ENCODE measurements at places on chromosomes 3 and 15. TPM values are rescaled to one million over a fixed set of nuclear protein-coding genes. Genes with fewer than 3 reads are reported as not detected.

- no peak for DNase-seq
These were observed 107.7 kb downstream of the THRB start for GRCh38 chr3:24387000-24387399.

DNA sequence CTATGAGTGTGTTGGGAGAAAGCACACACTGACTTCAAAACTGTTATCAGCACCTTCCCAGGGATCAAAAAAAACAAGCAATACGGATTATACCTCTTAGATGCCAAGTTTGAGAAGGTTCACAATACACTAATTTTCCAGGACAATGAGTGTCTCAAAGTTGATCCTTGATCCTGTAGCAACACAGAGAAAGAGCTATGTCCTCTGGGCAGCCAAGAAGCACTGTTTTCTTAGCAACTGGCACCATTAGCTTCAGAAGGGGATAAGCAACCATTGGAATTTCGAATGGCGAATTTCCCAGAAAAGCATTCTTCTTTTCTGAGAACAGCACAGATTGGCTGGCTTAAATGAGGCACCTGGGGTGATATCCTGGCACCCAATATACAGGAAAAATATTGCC is 270.3 kb upstream of the RORA start:
- DNase-seq = no peak

The KPNA1 gene
- 29.7 TPM for total RNA-seq

DNA sequence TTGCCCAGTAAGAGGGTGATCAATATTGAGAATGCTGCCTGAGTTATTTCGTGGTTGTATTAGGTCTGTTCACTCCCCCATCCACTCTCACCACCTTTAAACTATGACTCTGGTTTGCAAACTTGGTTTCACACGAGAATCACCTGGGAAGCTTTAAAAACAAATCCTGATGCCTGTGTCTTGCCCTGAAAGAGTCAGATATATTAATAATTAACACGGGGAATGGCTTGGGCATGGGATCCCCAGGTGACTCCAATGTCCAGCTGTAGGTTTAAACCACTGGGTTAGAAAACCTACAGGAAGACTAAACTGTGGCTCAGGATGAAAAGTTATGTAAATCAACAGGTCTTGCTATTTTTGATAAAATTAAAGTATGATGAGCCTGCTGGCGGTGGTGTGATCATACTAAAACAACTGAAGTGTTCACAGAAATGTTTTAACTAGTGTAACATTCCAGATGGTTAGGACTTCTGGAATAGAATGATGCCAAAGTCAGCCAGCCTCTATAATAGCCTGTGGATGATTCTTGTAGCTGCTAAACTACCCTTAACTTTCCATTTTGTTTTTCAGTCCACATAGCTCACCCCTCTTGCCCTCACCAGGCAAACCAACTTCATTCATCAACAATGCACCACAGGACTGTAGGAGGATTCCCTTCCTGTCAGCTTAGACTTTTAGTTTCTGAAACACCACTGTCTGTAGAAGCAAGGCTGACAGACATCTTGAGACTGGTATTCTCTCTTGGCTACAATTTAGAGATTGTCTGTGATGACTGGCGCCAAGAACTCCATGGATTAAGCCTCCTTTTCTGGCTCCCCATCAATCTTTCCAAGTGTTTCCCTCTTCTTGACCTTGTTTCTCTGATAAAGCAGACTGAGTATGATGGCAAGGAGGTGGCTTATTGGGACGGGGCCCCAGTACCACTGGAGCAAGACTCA is 119.1 kb upstream of the ADAMTS9 start:
- DNase-seq = no peak

The NCBP2 gene
- total RNA-seq = 26.6 TPM

The LPP gene
- total RNA-seq = 43.2 TPM

DNA sequence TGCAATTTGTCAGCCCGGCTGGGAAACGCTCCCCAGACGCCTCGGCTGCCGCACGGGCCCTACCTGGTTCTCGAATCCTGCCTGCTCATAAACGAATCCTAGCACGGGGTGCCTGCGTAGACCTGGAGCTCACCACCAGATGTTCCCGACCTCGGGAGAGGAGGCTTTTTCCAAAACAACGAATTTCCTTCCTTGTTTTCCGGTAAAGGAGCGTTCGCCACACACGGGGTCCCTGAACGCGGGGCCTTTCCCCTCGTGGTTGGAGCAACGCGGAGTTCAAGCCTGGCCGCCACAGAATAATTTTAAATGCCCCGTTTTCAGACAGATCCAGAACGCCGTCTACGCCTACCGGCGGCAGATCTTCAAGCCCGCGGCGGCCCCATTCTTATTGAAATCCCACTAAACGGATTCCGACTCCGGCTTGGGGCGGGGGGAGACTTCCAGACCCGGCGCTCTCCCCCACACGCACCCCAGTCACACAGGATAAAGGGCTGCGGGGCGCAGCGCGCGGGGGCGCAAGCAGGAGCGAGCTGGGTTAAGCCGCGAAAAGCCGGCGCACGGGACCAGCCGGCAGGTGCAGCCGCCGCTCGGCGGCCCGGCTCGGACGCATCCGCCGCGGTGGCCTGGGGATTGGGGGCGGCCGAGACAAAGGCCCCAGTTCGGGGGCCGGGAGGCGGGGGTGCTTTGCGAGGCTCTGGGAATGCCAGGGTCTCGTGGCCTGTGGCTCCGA is 895 bp downstream of the GATA2 start:
- peak; percentile 71 for DNase-seq

The PAQR5 gene
- total RNA-seq = 7.2 TPM

DNA sequence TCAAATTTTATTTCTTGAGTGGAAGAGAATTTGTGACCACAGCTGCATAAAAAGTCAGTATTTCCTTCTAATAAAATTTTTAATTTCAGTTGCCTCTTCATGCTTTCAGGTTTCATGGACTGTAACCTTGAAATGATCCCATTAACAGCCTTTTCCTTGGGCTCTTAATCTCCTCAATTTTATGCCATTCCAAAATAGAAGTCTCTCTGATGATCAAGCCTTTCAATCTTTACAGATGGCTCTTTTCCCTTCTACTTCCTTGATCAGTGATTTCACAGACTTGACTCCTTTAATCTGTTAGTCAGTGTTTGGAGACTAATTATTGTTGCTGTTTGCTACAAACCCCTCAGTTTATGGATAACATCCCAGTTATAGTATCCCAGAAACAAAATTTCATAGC is 11.9 kb downstream of the TSC22D2 start:
- DNase-seq = no peak

GRCh38 chr3:127628788-127629466 is at the start of gene PODXL2:
TSS of gene PODXL2 (plus strand) at chr3:127629185. CDS start at chr3:127629220, 35 bp downstream.
- peak; percentile 78 for DNase-seq

DNA sequence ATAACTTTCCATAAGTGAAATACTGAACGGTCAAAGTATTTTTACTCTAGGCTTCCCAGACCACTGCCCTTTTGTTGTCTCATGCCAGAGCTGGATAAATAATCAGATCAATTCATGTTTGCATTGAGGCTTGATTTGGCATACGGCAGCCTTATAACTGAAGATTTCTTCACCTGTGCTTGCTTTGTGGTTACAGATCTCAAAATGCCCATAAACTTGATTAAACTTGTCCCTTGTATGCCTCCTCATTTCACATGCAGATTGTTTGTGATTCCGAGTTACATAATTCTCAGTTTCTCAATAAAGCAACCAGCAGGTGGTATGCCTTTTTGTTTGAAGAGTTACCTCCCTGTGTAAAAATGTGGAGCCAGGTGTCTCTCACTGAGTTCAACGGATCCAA is 211.4 kb upstream of the LRIG1 start:
- DNase-seq = no peak

The MUC20 gene
- 8.0 TPM for total RNA-seq

The STX19 gene
- total RNA-seq = 1.7 TPM

DNA sequence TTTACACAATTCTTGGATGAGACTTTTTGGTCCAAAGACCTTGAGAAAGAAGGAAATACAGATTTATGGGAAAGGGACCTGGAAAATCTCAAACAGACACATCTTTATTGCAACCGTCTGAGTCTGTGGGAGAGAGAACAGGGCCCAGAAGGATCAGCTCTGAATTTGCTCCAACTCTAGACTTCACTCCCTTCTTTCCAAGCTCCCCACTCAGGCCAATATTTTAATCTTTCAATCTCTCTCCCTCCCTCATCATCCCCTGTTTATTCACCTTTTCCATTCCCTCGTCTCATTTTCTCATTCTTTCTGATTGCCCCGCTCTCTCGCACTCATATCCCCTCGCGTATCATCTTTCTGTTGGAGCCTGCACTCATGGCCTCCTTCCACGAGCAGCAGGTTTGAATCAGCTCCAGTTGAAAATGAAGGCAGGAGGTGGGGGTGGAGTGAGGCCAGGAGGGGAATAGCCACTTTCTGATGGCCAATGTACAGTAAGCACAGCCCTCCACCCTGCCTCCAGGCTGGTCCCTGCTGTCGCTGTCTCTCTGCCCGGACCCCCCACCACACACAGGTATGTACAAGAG is 63.6 kb upstream of the BOC start:
- DNase-seq = no peak

DNA sequence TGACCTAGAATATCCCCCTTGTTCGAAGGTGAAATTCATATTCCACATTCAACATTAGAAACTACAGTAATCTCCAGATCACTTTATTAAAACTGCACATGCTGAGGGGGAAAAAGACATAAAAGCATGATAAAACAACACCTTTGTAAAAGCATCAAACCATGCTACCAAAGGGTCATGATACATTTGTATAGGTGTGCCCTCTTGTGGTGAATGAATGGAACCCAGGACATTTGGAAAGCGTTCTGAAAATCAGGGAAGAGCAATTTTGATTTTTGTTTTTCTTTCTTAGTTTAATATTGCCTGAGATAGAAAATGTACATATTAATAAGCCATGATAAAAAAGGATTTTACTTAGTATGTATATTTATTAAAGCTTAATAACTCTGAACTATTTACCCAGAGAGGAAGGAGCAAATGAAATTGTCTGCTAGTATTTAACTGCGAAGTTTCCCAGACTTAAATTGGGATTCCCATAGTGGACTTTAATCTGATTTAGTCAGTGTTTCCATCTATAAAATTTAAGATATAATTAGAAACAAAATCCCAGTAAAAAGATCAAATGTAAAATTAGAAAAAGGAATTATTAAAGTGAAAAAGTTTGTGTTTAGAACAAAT is 105.8 kb upstream of the ARL6 start:
- no peak for DNase-seq

GRCh38 chr3:16455001-16455400 is 58.5 kb downstream of the RFTN1 start:
- no peak for DNase-seq

DNA sequence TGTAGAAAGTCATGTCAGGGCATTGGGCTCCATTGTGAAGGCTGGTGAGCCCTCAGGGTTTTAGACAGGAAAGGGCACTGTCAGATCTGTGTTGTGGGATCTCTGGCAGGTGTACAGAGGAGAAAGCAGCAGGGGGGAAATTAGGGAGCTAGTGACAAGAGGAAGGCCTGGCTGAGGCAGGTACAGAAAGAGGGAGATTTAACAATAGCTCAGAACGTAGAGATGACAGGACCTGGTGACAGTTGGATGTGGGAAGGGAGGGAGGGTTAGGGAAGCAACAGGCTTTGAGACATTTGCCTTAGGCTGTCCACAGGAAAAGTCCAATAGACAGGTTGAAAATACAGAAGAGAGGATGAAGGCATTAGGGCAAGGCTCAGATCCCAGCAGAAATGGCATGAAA is 288.1 kb downstream of the EPHB1 start:
- no peak for DNase-seq

The RPS27L gene
- total RNA-seq = 135 TPM
